Left hindlimb (tissue), 1 donor: ENCODE measurements at places on chromosomes 2 and 18.
A peak's percentile ranks its signal among the peaks of the same experiment; 100 is the strongest.

- no peak for DNase-seq
Measured at GRCh38 chr2:188600536-188601210, 309.0 kb downstream of the GULP1 start.

DNA sequence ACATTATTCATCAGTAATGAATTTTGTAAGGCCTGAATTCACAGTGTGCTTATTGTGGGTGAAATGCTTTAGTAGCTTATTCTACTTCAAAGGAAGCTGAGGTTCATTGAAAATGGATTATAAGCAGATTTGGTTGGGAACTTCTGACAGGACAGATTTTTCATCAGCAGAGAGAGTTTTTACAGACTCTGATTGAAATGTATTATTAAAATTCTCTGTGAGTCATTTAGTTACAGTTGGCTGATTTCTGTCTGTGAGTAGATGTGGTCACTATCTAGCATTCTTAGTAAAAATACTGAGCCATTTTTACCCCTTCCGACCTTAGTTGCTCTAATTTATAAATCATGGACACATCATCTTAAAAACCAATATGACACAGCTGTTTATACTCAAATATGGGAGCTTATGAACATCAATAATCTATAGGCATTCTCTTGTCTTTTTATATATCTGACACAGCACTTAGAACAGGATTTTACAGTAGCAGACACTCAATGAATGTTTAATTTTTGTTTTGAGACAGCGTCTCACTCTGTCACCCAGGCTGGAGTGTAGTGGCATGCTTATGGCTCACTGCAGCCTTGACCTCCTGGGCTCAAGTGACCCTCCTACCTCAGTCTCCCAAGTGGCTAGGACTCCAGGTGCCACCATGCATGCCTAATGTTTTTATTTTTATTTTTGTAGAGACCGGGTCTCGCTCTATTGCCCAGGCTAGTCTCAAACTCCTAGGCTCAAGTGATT lies 239.6 kb downstream of the BABAM2 start:
- no peak for DNase-seq

- DNase-seq = no peak
Measured at GRCh38 chr2:44555700-44556099, 194.0 kb downstream of the CAMKMT start.

DNA sequence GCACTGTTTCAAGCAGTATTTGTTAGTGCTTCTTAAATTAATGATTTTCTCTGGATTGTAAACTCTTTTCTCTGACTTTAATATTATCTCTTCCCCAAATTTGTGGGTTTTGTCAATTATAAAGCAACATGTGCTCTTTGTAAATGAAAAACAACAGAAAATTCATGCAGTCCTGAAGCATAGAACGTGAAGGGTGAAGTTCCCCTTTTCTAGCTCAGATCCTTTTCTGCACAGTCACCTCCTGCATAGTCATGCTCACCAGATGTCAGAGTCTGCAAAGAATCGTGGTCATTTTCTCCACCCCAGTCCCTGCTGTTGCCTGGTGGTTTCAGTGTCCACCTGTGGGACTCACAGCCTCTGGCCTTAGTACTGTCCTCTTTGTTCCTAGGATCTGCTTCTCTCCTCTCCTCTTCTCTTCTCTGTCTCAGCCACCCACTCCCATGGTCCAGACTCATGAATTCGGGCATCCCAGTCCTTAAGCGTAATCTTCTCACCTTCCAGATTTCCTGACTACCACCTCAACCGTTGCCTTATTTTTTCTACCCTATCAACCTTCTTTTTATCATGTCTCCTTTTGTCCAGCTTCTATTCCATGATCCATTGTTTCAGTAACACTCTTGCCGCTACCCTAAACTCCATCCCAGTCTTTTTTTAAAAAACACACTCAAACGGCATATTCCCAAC lies 229.1 kb downstream of the RTP5 start:
- no peak for DNase-seq

GRCh38 chr2:224884188-224884587 lies 158.1 kb downstream of the DOCK10 start:
- DNase-seq = no peak

- DNase-seq = no peak
Measured at GRCh38 chr2:48600204-48600813, 17.3 kb upstream of the GTF2A1L start.

- no peak for DNase-seq
Measured at GRCh38 chr2:102622646-102623045, 3.3 kb downstream of the SLC9A2 start.

DNA sequence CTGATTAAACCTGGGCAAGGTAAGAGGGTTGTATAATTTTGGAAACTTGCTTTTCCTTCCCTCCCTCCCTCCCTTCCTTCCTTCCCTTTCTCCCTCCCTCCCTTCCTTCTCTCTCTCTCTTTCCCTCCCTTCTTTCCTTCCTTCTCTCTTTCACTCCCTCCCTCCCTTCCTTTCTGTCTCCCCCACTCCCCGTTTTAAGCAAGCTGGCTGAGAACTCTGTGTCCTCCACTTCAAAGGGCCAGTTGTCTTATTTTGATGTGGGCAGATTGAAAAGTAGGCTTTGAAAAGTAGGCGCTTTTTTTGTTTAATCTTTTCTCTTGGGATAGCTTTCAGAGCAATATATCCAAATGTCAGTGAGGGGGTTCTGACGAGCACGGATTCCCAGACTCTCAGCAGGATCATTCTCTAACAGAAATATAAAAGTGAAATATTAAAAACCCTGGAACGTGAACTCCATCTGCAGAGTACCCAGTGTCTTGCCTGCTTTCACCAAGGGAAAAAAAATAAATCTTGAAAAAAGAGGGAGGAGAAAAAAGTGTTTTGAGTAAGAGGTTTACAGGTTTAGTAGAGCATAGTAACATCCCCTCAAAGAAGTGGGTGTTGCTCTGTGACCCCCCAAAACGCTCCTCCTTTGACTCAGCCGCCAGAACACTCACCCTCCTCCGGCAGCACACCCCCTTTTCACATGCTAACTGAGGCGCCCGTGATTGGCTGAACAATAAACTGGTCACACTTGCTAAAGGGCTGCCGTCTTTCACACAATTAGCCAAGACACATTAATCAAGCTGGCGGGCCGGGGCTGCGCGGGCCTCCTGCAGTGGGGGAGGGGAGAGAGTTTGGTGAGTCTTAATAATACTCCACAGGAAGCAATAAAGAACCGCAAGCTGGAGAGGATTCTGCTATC lies 52.2 kb downstream of the CDK15 start:
- DNase-seq = peak; percentile 53
